ENCODE measurements at places on chromosomes 7 and 10. TPM values are rescaled to one million over a fixed set of nuclear protein-coding genes. Genes with fewer than 3 reads are reported as not detected.

GRCh38 chr10:132588301-132589013, 50.9 kb downstream of the INPP5A start:
- peak; percentile 66 for DNase-seq

- no peak for DNase-seq
These were observed 214.2 kb upstream of the ADO start for GRCh38 chr10:62590306-62590705.

- DNase-seq = no peak
These were observed 1082.9 kb downstream of the GATA3 start for GRCh38 chr10:9137368-9137767.

- no peak for DNase-seq
These were observed 12.7 kb downstream of the NRBF2 start for GRCh38 chr10:63145782-63146181.

- DNase-seq = no peak
These were observed 1.5 kb downstream of the METTL27 start for GRCh38 chr7:73840715-73841379.

The TNKS2 gene
- total RNA-seq = 27.1 TPM

The C10orf53 gene
- total RNA-seq = not detected

The PBLD gene
- total RNA-seq = 1.1 TPM

The NODAL gene
- not detected for total RNA-seq

The PIK3AP1 gene
- total RNA-seq = 8.7 TPM

The SPDYE16 gene
- total RNA-seq = not detected

The LRRC61 gene
- 25.3 TPM for total RNA-seq

All from activated CD8-positive, alpha-beta memory T cell treated with anti-CD3 and anti-CD28 coated beads, Interleukin-2, amount 10 ng/mL, durations not matched to agents 7 days and 5 days (primary cell).